Fibroblast of villous mesenchyme (primary cell): ENCODE measurements at places on chromosomes 5 and 9. TPM values are rescaled to one million over a fixed set of nuclear protein-coding genes. Genes with fewer than 3 reads are reported as not detected.

DNA sequence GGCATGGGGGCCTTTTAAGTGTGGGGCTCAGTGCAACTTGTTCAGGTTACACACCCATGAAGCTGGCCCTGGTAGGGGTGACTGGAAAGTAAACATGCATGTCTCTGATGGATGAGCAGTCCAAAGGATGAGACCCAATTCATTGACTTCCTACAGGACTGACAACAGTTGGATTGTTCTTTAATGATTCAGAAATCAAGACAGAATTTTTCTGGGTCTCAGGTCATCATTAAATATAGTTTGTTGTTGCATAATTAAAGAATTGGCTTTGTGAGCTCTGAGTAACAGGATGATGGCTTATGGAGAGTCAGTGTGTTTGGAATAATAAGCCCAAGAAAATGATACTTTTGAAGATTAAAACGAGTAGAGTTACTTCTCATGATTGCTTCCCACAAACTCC lies 604.2 kb upstream of the CLINT1 start:
- DNase-seq, result no peak

The IL13 gene
- total RNA-seq, result not detected in 2 replicates

- DNase-seq, result no peak
Measured at GRCh38 chr5:112063191-112063590, 306.2 kb upstream of the NREP start.

DNA sequence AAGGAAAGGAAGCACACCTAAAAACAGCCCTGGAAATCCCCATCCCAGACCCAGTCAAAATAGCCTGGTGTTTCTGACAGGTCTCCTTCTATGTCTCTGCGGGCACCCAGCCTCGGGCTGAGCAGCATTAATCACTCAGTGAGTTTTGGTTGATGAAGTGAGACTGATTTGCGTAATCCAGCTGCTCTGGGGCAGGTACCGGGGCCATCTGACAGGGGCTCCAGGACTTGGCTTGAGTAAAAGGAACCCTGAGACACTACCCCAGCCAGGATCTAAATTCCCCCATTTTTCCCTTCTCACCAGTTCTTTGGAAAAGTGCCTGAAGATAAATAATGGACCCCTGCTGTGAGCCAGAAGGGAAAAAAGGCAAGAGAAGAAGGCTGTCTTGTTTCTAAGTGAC lies 596 bp downstream of the SLC28A3 start:
- no peak for DNase-seq
